ENCODE measurements at places on chromosomes 11 and 22. TPM values are rescaled to one million over a fixed set of nuclear protein-coding genes. Genes with fewer than 3 reads are reported as not detected.
A peak's percentile ranks its signal among the peaks of the same experiment; 100 is the strongest.

The NXPE4 gene
- total RNA-seq: not detected

DNA sequence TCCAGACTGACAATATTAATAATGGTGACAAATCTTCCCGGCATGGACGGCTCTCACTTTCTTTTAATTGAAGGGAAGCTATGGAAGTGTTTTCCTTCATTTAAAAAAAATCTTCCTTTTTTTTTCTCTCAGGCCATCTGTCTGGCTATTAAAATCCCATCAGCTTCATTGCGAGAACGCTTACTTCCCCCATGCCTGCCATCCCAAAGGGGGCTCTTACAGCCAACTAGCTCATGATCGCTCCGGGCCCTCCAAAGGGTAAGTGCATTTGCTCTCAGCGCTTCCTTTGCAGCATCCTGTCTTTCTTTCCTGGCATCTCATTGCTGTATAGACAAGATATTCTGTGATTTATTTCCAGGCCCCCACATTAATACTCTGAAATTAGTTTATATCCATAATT lies 20.7 kb downstream of the CACNG2 start:
- no peak for DNase-seq

- no peak for DNase-seq
Observed at GRCh38 chr11:71120471-71120896, 131.9 kb downstream of the SHANK2 start.

GRCh38 chr11:102985850-102986249 lies 30.3 kb upstream of the MMP13 start:
- DNase-seq: no peak

GRCh38 chr11:14261066-14261465 lies 97.9 kb downstream of the RRAS2 start:
- no peak for DNase-seq

GRCh38 chr11:96063053-96063452 lies 139.1 kb upstream of the MTMR2 start:
- no peak for DNase-seq

- peak; percentile 20 for DNase-seq
Observed at GRCh38 chr22:47587361-47587760, 824.9 kb downstream of the TBC1D22A start.

Measured in sigmoid colon (tissue), 7 donors.